Epithelial cell of prostate (primary cell): ENCODE measurements at places on chromosomes 1 and 21.
A peak's percentile ranks its signal among the peaks of the same experiment; 100 is the strongest.

DNA sequence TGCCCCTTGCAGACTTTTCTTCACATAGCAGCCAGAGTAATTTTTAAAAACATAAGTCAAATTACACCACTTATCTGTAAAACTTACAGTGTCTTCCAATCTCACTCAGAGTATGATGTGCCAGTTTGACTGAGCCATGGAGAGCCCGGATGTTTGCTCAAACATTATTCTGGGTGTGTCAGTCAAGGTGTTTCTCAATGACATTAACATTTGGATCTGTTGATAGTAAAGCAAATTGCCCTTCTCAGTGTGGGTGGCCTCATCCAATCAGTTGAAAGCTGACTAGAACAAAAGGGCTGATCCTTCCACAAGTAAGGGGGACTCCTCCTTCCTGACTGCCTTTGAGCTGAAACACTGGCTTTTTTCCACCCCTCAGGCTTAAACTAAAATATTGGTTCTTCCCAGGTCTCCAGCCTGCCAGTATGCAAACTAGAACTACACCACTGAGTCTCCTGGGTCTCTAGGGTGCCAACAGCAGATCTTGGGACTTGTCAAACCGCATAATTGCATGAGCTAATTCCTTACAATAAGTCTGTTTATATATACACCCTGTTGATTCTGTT is 157.9 kb upstream of the CTTNBP2NL start:
- no peak for DNase-seq

GRCh38 chr21:39561140-39561539 is 51.6 kb upstream of the B3GALT5 start:
- no peak for DNase-seq

GRCh38 chr1:212162635-212163034 is 122.6 kb upstream of the PPP2R5A start:
- no peak for DNase-seq

DNA sequence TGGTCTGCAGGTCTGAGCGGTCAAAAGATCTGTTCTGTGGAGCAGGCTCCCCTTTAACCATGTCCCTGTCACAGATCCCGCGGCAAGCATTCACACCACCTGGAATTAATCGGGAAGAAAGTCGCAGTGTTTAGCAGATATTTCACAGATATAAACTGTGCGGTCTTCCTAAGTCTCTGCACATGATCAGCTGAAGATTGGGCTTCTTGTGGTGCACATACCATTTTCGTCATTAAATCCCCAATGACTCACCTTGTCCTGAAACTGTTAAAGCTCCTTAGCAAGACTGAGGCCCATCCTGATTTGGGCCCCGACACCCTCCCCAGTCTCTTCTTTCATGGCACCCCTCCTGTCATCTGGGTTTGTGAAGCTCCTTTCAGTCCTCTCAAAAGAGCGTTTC is 158.8 kb downstream of the KIF26B start:
- DNase-seq, result no peak

- no peak for DNase-seq
Observed at GRCh38 chr1:165487921-165488320, 43.0 kb upstream of the RXRG start.

DNA sequence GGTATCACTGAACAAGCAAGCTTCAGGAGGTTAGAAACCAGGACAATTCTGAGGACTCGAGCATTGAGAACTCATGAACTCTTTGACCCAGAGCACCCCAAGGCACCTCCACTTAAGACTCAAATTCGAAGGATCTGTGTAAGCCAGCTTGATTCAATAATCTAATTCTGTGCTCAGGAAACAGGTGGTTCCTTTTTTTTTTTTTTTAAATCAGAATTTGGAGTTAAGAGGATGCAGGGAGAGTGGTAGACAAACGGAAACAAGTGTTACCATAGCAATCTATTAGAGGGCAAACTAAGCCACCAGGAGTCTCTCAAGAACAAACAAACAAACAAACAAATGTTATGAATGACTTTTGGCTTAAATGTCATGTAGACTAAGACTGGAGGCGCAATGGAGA is 53.8 kb upstream of the DPH5 start:
- DNase-seq, result no peak

- DNase-seq, result no peak
Observed at GRCh38 chr1:29531596-29531995, 295.3 kb downstream of the PTPRU start.

GRCh38 chr1:176157995-176158394 is 49.1 kb downstream of the COP1 start:
- no peak for DNase-seq

GRCh38 chr1:172338295-172338735 is 82.2 kb upstream of the C1orf105 start:
- no peak for DNase-seq

GRCh38 chr1:107318932-107319331 is 178.1 kb downstream of the NTNG1 start:
- no peak for DNase-seq

DNA sequence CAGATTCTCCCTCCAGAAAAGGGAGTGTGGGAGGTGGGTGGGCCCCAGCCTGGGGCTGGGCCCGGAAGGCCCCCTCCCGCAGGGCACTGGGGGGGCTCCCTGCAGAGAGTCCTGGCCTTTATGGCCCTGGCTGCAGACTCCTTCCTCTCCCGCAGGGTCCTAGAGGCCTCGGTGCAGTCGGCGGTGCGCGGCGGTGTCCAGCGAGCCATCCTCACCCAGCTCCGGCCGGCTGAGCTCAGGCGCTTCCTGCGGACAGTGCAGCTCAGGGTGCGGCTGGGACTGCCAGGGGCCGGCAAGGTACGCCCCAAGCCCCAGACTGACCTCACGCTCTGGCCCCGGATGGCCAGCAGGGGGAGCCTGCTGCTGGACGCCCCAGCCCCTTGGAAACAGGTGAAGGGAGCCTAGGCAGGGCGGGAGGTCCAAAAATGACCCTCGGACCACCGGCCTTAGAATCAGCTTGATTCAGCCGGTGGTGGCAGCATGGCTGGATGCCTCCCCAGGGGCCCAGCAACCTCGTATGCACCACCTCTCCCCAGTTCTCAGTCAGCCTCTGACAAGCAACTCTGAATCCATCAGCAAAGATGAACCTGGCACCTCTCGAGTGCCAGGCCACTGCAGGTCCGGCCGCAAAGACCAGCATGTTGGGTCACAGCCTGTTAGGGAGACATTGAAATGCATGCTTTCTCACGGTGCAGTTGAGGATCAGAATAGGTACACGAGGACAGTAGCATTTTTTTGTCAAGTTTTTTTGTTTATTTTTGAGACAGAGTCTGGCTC is 20.6 kb downstream of the MTHFR start:
- no peak for DNase-seq

DNA sequence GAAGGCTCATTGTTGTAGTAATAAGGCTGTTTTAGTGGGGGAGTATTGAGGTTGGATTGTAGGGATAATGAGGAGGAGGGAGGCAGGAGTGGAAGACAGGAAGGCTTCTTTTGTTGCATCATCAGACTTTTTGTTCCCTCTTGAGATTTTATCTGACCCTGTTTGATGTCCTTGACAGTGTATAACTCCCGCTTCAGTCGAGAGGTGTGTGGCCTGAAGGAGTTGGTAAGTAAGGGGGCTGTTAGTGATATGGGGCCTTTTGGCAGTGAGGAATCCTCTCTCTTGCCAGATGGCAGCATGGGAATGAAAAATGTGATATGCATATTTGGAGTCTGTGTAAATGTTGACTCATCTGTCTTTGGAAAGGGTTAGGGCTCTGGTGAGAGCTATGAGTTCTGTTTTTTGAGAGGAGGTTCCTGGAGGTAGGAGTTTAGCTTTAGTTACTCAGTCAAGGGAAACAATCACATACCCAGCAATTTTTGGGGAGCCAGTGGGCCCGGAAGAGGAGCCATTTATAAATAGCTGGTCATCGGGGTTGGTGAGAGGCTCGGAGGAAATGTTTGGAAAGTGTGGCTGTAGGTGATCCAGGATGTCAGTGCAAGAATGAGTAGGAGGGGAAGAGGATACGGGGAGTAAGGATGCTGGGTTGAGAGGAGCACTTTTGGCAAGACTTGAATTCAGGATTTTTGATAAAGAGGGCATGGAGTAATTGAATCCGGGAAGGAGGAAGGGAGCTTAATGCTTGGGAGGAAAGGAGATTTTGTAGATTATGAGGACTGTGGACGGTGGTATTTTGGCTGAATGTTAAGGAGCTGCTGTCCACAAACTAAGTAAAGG is 136.7 kb upstream of the ETV3 start:
- no peak for DNase-seq

DNA sequence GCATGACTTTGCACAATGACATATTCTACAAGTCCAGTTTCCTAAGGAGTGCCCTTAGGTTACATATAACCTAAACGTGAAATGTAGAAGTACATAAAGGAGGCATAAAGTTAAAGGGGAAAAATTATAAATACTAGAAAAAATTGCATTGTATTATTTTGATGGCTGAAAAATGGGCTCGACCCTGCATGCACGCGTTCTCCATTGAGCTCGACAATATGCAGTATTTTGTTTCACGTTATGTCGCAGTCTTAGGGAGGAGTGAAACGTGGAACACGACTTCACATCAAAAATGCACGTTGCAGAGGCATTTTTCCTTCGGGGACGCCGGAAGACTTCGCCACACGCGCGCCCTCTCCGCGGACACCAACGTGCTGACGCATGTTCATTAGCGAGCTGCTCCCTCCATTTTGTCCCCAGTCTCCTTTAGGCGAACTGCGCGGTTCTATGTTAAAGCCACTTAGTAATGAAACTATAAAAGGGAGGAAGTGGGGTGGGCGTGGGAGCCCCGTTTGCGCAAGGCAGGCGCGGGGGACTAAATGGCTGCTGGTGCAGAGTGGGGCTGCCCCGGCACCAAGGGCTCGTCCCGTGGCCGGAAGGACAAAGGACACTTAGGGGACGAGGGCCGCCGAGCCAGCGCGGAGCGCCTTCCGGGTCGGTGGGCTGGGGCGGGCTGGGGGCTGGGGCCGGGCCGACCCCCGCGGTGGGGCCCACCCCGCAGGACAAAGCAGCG is 749 bp upstream of the COX20 start:
- DNase-seq, result peak; percentile 39

GRCh38 chr21:36122977-36123376 is 11.9 kb upstream of the CBR3 start:
- DNase-seq, result no peak

GRCh38 chr1:210687582-210688279 is 359.0 kb downstream of the HHAT start:
- DNase-seq, result no peak

DNA sequence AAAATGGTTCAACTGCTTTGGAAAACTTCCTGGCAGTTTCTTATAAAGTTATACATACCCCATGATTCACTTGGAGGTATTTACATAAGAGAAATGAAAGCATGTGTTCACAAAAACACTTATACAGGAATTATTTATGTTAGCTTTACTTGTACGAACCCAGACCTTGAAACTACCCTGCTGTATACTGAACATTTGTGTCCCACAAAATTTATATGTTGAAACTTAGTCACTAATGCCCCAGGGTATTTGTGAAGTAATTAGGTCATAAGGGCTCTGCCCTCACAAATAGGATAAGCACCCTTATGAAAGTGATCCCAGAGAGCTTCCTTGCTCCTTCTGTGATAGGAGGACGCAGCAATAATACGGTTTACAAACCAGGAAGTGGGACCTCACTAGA is 42.7 kb upstream of the B3GALT2 start:
- DNase-seq, result peak; percentile 34

DNA sequence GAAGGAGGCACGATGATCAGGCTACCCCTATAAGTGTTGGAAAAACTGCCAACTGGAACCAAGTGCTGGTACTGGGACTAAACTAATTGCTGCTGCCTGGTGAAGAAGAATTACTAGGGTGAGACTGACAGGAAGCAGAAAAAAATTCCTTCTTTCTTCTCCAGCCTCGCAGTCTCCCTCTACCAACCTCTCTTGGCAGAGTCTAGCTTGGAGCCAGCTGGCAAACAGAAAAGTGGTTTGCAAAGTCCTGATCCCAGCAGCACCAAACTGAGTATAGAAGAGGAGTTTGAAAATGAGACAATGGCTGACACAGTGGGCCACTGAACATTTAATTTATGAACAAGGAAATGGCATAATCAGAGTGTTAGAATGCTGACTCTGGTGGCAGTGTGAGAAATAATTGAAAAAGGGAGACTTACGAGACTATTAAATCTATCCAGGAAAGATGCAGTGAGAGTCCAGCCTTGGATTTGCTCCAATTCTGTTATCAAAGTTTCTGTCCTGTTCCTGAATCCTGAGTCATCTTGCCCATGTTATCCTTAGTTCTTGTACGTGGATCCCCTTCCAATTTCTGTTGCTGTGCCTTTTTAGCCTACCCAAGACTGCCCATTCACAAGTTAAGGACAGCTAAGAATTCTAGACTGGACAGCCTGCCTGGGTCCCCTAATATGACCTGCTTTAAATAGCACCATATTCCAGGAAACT is 23.7 kb upstream of the DISP1 start:
- no peak for DNase-seq

- no peak for DNase-seq
Observed at GRCh38 chr1:239536165-239536849, 149.9 kb downstream of the CHRM3 start.

GRCh38 chr1:78511334-78511733 is 20.6 kb downstream of the PTGFR start:
- no peak for DNase-seq
